ENCODE measurements at places on chromosomes 1 and 21. TPM values are rescaled to one million over a fixed set of nuclear protein-coding genes. Genes with fewer than 3 reads are reported as not detected.

The SPATA21 gene
- total RNA-seq: not detected

The PLPPR5 gene
- total RNA-seq: not detected

The C1orf226 gene
- total RNA-seq: 0.46 TPM

The KLHDC9 gene
- total RNA-seq: 6.5 TPM

The LCE1D gene
- total RNA-seq: not detected

The SPRR1A gene
- total RNA-seq: 172 TPM

The ZNF672 gene
- 26.1 TPM for total RNA-seq

The GPR37L1 gene
- 0.07 TPM for total RNA-seq

The TFF2 gene
- total RNA-seq: not detected

The RGS8 gene
- not detected for total RNA-seq

The ANKRD35 gene
- total RNA-seq: 16.9 TPM

The FCMR gene
- total RNA-seq: 0.05 TPM

The HES4 gene
- 58.9 TPM for total RNA-seq

The PTPN14 gene
- 19.8 TPM for total RNA-seq

The LRRC39 gene
- not detected for total RNA-seq

The AZIN2 gene
- 2.8 TPM for total RNA-seq

The OR2L5 gene
- not detected for total RNA-seq

The OLFML3 gene
- total RNA-seq: 0.65 TPM

The ZNF695 gene
- total RNA-seq: 5.9 TPM
